ENCODE measurements at places on chromosomes 4 and X.

DNA sequence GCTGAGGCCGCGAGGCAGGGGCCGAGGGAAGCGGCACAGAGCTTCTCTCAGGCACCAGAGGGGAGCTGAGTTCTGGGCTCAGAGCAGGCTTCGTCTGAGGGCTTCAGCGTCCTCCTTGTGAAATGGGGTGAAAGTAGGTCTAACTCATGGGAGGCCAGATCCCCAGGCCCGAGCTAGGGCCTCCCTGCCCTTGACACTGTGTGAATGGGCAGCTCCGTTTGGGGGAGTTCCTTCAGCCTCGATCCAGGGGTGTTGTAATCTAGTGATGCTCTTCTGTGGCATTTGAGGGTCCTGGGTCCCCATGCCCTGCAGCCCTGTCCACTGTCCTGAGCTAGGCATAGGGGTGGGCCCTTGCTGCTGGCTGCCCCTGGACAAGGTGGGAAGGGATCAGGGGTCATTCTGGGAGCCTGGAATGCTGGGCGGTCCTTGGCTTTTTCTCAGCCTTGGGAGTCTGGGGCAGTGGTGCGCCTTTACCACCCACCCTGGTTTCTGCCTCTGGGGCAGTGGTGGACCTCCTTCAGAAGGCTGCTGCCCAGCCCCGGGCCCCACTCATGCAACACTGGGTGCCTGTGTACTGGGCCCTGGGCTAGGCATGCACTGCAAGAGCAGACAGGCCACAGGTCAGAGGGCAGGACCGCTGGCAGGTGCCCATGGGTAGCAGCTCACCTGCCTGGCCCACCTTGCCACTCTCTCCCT lies 4.1 kb downstream of the SH3BP2 start:
- ATAC-seq: no peak

DNA sequence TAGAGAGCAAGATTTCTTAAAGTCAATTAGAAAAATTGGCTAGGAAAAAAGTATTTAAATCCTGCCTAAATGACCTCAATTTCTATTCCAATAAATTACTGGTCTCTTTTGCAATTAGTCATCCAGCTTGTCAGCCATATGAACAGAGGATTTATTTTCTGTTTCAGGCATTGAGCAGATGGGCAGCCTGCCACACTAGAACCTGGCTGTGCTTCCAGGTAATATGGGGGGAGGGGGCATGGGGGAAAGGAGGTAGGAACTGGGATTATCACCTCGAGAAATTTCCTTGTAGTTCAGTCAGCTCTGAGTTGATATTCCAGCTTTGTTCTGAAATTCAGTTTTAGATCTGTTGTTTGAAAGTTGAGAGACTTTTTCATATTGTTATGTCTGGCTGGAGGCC lies 206.3 kb upstream of the LCORL start:
- ATAC-seq: no peak

- no peak for ATAC-seq
Measured at GRCh38 chr4:109977854-109978501, 65.3 kb downstream of the EGF start.

DNA sequence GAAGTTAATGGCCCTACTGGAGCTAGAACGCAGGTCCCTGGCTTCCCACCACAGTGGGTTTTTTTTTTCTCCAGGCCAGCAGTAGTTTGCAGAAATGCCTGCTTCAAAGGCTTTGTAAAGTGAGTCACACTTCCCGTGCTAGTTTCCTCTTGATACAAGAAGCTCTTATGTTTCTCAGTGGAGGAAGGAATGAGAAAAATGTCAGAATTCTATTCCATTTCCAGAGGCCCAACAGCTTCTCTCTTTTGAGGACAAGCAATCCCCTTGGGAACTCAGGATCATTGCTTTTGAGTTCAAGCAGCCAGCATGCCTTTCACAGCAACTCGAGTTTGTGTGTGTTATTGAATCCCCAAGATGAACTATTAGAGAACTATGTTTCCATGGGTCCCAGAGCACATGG lies 134.3 kb downstream of the GUCY2F start:
- no peak for ATAC-seq

GRCh38 chrX:72634331-72634730 lies 61.7 kb upstream of the HDAC8 start:
- ATAC-seq: no peak

GRCh38 chr4:76802236-76803021 lies 95.5 kb downstream of the SOWAHB start:
- ATAC-seq: no peak

DNA sequence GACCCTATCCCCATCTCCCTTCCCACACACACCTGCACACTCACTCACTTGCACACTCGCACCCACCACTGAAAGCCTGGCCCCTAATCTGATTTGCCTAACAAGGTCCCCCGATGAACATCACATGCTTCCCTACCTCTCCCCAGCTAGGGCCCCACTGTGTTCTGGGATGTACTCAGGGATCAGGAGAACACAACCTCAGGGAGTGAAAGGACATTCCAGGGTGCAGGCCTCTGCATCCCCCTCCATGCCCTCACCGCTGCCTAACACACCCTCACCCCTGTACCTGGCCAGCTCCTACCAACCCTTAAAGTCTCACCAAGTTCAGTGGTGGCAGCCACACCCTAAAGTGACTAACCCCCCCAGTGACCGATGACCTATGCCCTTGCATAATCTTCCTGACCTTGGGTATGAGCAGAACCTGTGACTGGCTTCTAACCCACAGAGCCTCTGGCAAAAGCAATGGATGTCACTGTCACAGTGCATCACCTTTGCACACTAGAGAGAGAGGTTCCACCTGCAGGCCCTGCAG lies 2.4 kb upstream of the AFAP1 start:
- ATAC-seq: no peak

DNA sequence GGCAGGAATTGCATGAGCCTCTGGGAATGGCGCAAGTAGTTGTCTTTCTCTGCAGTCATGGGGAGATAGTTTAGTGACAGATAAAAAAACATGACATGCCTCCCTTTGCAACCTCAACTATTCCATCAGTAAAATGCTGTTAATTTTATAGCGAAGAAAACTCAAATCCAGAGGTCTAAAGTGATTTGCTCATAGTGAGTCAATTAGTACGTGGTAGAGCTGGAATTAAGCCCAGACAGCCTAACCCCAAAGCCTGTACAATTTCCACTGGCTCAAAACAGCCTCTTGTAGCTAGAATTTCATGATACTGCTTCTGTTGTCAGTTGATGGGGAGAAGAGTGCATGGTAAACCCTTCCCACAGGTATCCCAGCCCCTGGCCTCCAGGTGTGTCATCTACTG lies 81.3 kb upstream of the TRPC5 start:
- no peak for ATAC-seq

- ATAC-seq: no peak
Measured at GRCh38 chrX:12770440-12770839, 20.8 kb upstream of the PRPS2 start.

- ATAC-seq: no peak
Measured at GRCh38 chr4:169314906-169315305, 44.1 kb upstream of the SH3RF1 start.

DNA sequence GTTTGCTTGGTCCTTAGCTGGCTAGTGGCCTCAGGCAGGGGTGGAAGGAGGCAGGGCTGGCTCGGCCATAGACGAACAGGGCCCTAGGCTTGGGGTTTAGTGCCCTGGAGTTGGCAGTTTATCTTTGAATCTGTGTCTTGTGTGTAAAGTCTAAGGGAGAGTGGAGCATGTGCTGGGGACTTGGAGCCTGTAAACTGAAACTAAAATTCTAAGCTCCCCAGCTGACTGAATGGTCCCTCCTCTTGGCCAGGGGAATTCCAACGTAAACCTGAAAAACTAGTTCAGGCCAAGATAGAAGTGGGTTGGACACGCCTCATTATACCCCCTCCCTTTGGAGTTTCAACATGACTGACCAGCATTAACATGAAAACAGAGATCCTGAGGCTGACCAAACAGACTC lies 46.1 kb upstream of the GPR78 start:
- ATAC-seq: peak; percentile 61

- ATAC-seq: no peak
Measured at GRCh38 chrX:50483283-50483682, 12.7 kb upstream of the DGKK start.

- no peak for ATAC-seq
Measured at GRCh38 chr4:33722800-33723516, 2521.4 kb downstream of the ARAP2 start.

- ATAC-seq: no peak
Measured at GRCh38 chr4:118994030-118994429, 105.4 kb downstream of the SYNPO2 start.

GRCh38 chr4:20288047-20288650 lies 36.4 kb downstream of the SLIT2 start:
- ATAC-seq: no peak

DNA sequence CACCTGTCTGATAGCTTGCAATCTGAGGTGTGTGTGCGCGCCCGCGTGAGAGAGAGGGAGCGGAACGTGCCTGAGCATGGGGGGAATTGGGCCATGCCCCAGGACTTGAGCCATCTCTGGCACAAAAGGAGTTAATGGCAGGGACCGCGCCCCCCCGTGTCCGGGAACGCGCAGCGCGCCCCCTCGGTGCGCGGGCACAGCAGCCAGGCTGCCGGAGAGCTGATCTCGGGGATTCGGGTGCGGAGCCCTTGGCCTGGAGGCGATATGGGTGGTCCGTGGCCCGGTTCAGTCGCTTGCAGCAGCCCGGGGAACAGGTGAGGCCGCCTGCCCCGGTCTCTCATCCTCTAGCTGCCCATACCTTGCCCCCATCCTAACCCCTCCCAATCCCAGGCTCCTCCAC lies at the start of gene NLGN3:
Gene NLGN3, plus strand, starts transcription at position 191 of the 400 bp plus-strand sequence. CDS start 2,909 bp downstream, outside the sequence.
- ATAC-seq: no peak

- no peak for ATAC-seq
Measured at GRCh38 chrX:14228611-14229010, 198.9 kb upstream of the GEMIN8 start.

GRCh38 chr4:151887816-151888180 lies 127.0 kb upstream of the GATB start:
- peak; percentile 63 for ATAC-seq

GRCh38 chrX:10183760-10184159 lies 27.0 kb downstream of the CLCN4 start:
- no peak for ATAC-seq

GRCh38 chr4:34196375-34196774 lies 2047.9 kb downstream of the ARAP2 start:
- ATAC-seq: no peak

DNA sequence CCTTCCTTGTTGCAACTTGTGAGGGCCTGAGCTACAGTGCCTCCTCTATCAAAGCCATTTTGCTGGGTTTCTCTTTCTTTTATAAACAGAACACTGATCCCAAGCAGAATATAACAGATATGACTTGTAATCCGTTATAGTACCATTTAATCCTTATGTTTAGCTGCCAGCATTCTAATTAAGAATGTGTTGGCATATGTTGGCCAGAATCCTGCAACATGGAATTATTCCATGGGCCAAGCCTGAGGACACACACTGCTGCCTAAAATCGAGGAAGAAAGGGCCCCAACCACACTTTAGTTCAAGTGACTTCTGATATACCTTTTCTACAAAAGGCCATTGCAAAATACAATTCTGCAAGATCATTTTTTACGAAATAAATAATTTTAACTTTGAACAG lies 28.0 kb downstream of the PALLD start:
- no peak for ATAC-seq

DNA sequence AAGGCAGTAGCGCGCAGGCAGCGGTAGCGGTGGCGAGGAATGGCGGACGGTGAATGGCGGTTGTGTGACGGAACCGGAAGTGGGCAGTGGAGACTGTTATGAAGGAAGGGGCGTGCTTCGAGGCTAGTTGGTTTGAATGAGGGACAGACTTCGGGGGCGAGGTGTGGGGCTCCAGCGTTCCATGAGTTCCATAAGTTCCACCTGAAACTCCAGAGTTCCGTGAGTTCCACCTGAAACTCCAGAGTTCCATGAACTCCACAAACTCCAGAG lies 70.2 kb downstream of the FAM47C start:
- ATAC-seq: no peak

DNA sequence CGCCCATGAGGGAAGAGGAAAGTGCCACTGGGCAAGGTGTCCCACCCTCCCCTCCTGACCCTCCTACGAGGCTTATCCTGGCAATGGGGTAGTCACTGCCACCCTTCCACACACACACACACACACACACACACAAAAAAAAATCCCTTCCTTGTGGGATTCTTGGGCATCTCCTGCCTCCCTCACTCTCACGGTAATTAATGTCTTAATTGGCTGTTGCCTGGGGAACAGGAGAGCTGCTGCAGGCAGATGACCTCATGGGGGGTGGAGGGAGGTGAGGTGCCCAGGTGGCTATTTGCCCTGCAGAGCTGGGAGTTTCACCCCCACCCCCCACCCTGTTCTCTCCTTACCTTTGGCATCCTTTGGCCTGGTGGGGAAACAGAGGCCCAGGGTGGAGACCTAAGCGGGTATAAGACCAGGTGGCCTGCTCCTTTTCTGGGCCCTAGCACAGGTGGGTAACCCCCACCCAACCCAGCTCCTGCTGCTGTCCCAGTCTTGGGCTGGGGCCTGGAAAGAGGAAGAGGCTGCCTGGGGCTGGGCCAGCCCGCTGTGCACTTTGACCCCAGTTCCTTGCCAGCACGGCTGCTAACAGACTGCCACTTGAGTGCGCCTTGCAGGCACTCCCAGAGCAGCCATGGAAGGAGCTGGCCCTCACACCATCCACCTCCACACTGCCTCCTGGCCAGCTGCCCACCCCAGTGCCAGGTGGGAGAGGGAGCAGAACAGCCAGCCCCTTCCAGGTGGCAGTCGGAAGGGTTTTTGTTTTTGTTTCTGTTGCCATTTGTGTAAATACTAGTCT lies 12.6 kb downstream of the EFNB1 start:
- ATAC-seq: no peak

GRCh38 chr4:26369132-26369531 lies 48.3 kb downstream of the RBPJ start:
- no peak for ATAC-seq

- no peak for ATAC-seq
Measured at GRCh38 chr4:168805341-168805740, 204.7 kb downstream of the CBR4 start.

- no peak for ATAC-seq
Measured at GRCh38 chrX:46436744-46437143, 108.5 kb downstream of the ZNF674 start.

DNA sequence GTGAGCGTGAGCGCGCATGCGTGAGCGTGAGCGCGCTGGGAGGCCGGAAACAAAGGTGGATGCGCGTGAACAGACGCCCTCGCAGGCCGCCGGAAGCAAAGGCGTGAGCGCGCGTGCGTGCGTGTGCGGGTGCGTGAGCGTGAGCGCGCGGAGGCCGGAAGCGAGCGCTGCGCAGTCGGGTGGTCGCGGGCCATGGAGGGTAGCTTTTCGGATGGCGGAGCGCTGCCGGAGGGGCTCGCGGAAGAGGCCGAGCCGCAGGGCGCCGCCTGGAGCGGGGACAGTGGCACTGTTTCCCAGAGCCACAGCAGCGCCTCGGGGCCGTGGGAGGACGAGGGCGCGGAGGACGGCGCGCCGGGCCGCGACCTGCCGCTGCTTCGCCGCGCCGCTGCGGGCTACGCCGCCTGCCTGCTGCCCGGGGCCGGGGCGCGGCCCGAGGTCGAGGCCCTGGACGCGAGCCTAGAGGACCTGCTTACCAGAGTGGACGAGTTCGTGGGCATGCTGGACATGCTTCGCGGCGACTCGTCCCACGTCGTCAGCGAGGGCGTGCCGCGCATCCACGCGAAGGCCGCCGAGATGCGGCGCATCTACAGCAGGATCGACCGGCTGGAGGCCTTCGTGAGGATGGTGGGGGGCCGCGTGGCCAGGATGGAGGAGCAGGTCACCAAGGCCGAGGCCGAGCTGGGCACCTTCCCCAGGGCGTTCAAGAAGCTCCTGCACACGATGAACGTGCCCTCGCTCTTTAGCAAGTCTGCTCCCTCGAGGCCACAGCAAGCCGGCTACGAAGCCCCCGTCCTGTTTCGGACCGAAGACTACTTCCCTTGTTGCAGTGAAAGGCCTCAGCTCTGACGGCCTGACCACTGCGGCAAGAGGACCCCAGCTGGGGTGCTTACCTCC lies at the start of gene BLOC1S4:
Gene BLOC1S4, plus strand, starts transcription at position 157 of the 894 bp plus-strand sequence. Its CDS starts 36 bp downstream, at position 193.
- ATAC-seq: peak; percentile 94

GRCh38 chr4:111068883-111069282 lies 446.0 kb upstream of the PITX2 start:
- no peak for ATAC-seq
